ENCODE measurements at places on chromosomes 6 and 20. TPM values are rescaled to one million over a fixed set of nuclear protein-coding genes. Genes with fewer than 3 reads are reported as not detected.
A peak's percentile ranks its signal among the peaks of the same experiment; 100 is the strongest.

GRCh38 chr6:16452348-16452747, 214.0 kb downstream of the GMPR start:
- DNase-seq: no peak

GRCh38 chr20:20317621-20318364, 50.1 kb upstream of the INSM1 start:
- DNase-seq: peak; percentile 7

DNA sequence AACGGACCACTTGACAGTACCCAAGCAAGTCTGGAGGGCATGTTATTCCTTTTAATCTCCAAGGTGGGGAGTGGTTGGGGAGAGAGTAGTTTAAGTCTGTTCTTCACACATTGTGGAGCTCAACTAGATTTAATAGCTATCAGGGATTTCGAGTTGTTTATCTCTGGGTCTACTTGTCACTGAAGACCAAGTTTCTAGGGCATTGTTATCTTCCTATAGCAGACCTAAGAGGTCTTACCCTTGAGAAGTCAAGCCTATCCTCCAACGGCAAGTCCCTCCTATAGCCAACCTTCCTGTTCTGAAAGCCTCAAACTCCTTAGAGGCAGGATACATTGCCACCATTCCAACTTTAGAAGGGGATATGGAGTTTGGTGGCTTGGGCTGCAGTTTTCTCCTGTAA, 164.5 kb upstream of the MOCS1 start:
- DNase-seq: no peak

Gene C20orf141
- polyA plus RNA-seq: not detected

Gene NKAIN4
- polyA plus RNA-seq: 32.8 TPM

Gene ARMC12
- 0.57 TPM for polyA plus RNA-seq

Data from muscle of arm (tissue), 14 donors.